Activated naive CD4-positive, alpha-beta T cell treated with anti-CD3 and anti-CD28 coated beads, Interleukin-2, amount 50 U/mL, for 72 hours (primary cell): ENCODE measurements at places on chromosomes 12 and 14. TPM values are rescaled to one million over a fixed set of nuclear protein-coding genes. Genes with fewer than 3 reads are reported as not detected.
A peak's percentile ranks its signal among the peaks of the same experiment; 100 is the strongest.

The OR6C2 gene
- total RNA-seq: not detected

DNA sequence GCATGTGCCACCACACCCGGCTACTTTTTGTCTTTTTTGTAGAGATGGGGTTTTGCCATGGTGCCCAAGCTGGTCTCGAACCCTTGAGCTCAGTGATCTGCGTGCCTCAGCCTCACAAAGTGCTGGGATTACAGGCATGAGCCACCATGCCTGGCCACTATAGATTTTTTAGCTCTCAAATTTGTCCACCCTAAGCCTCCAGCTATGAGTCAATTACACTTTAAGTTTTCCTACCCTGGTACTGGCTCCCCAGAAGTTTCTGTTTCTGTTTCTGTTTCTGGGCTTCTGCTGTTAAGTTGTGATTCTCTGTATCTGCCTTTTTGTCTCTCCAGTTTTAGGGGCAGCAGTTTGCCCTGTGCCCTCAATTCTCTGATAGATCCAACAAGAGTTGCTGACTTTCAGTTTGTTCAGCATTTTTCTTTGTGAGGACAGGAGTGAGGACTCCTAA is 4.4 kb upstream of the TINF2 start:
- peak; percentile 26 for DNase-seq

- no peak for DNase-seq
Observed at GRCh38 chr12:130111965-130112496, 50.2 kb upstream of the FZD10 start.

The KRT72 gene
- total RNA-seq: 7.7 TPM

DNA sequence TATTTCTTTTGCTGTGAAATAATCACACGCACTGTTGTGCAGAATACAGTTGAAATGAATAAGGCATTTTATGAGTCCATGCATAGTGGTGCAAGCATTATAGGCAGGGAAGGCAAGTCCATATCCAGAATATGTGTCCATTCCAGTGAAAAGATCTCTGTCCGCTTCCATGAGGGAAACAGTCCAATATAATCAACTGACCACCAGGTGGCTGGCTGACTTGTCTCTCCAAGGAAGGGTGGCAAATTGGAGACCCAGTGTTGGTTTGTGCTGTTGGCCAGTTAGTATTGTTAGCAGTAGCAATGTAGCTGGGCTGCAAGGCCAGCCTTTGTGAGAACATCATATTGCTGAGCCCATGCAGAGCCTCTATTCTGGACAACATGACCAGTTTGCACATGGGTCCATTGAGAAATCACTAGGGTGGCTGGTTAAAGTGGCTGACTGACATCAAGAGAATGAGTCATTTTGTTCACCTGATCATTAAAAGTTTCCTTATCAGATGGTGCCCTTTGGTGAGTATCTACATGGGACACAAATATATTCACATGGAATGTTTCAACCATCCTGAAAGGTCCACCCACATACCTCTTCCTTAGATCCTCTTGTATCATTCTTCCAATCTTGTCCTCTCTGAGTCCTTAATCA is 17.3 kb upstream of the YAF2 start:
- no peak for DNase-seq

DNA sequence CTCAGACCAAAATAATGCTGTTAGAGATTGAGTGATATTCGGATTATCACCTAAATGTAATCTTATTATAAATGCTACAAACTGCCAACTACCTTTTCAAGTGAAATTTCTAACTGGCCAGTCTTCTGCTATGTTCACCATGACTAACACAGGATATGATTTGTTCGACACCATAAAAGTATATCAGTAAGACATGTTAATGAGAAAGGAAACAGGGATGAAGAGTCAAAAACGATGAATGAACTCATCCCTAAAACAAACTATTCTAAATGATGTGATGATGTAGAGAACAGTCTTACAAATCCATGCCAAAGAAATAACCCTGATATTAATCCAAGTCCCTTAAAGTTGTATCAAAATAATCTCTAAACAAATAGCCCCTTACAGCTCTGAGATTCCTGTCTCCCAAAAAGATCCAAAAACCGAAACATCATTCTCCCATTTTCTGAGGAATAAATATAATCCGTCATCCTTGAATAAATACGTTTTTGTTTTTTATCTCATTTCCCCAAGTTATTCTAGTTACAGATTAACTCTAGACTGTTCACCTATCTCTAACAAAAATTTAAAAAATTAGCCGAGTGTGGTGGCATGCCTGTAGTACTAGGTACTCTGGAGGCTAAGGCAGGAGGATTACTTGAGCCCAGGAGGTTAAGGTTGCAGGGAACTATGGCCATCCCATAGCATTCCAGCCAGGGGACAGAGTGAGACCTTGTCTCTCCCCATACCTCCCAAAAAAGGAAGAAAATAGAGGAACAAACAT is 9.1 kb downstream of the SCAF11 start:
- no peak for DNase-seq

The RTL1 gene
- not detected for total RNA-seq

DNA sequence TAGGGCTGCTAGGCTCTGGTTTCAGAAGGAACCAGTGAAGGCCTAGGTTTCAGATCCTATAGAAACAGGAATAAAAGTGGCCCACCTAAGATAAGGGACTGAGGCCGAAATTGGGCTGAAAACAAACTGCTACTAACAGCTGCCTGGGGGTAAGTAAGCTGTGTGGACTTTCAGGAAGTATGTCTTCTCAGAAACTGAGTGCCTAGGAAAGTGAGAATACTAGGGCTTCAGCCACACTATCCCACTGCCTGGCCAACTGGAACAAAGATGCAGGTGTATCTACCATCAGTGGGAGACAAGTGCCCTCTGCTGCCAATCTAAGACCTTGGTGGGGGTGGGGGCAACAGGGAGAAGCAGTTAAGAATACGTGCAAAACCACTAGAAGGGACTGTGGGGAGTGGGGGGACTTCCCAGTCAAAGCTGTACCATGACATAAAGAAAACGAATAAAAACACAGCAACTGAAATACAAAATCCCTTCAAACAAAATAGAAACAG is 82.5 kb downstream of the MED13L start:
- DNase-seq: peak; percentile 62

The TMEM132D gene
- not detected for total RNA-seq

DNA sequence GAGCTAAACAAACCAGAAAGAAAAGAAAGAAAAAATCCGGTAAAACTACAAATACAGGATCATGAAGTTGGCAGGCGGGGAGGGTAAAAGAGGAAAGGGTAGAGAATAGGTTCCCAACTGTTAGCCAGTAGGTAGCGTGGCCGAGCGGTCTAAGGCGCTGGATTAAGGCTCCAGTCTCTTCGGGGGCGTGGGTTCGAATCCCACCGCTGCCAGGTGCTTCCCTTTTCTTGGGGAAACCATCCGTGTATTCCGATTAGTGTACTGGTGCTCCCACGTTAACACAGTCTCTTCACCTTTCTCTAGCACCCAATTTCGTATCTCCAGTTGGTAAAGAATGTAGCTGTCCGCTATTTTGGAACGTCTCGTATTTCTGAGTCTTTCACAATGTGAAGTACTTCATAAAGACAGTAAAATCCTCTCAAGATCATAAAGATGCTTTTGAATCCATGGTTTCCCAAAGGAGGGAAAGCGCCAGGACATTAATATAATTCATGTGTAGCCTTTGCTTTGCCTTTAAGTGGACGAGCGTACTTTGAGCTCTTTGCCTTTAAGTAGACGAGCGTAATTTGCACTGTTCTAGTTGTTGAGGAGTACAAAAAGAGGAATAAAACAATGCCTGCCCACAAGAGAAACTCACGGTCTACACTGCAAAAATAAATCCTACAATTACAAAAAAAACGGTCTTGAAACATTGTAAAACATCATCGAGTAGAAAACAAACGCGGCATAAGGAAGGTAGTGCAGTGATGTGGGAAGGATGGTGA is 19.0 kb upstream of the RNASE12 start:
- DNase-seq: peak; percentile 82

The TAS2R43 gene
- total RNA-seq: 2.7 TPM

DNA sequence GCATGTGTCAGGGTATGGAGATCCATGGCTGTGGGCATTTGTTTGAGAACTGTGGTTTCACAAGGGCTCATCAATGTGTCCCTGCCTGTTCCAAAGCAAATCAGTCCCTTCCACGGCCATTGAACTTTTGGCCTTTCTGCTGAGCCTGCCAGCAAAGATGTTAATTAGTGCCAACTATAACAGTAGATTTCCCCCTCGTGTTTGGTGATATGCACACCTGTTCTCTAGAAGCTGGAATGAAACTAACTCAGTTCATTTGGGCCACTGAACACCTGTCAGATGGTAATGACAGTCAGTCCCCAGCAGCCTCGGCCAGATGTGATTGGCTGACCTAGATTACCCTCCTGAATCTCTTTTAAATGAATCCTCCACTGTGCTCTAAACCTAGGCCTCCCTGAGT is 43.2 kb downstream of the IRAK3 start:
- no peak for DNase-seq

The HOXC10 gene
- not detected for total RNA-seq

GRCh38 chr14:90449411-90449810 is 52.6 kb downstream of the CALM1 start:
- no peak for DNase-seq

- no peak for DNase-seq
Observed at GRCh38 chr14:105474483-105475268, at the start of gene CRIP2. CRIP2 (plus strand) TSS chr14:105474821; CDS start chr14:105474863, 42 bp downstream.

DNA sequence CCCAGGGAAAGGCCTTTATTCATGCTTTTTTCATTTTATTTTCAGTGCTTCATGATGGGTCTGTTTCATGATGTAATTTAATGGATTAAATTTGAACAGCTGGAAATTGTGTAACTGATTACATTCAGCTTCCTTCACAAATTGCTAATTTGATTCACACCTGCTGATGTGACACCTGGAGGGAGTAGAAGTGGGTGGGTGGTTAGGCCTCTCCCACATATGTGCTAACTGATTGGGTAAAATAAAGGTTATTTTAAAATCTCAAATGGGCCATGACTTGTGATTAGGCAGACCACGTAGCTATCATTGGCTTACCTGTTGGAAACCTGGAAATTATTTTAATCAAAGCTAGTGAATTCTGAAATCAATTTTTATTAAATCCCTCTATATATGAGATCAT is 142.1 kb downstream of the GXYLT1 start:
- no peak for DNase-seq

- DNase-seq: no peak
Observed at GRCh38 chr14:103228866-103229265, 105.2 kb upstream of the EIF5 start.

GRCh38 chr12:60501124-60501729 is 905.4 kb downstream of the SLC16A7 start:
- no peak for DNase-seq

DNA sequence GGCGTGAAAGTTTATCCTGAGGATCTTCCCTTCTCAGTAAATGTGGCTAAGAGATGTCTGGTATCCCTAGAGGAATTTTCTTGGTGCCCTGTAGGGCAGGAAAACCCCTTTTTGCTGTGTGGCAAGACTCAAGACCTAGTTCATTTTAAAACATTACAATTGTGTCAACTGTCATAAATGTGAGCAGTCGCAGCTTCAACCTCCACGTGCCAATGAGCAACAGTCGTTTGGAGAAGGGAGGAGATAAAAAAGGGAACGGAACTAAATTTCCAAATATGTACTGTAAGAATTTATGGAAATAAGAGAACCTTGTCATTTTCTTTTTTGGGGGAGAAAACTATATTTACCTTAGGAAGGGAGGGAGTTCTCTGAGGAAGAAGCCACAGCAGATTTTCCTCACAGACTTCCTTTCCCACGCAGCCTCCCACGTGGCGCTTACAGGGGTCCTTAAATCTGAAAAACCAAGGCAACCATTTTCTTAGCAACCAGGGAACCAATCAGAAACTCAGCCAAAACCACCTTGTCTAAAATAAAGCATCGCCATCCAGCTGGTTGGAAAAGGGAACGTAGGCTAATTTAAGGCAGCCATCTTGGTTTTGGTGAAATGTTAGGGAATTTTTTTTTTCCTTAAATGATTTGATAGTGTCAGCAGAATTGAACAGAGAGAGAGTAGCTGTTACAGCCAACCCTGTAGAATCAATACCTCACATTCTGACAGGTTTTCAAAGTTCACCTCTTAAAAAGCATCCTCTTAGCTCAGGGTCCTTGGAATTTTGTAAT is 99.1 kb downstream of the FIGNL2 start:
- DNase-seq: no peak

The GDF3 gene
- not detected for total RNA-seq

The CYP46A1 gene
- 0.21 TPM for total RNA-seq
